ENCODE measurements at places on chromosomes 12 and 14.
A peak's percentile ranks its signal among the peaks of the same experiment; 100 is the strongest.

DNA sequence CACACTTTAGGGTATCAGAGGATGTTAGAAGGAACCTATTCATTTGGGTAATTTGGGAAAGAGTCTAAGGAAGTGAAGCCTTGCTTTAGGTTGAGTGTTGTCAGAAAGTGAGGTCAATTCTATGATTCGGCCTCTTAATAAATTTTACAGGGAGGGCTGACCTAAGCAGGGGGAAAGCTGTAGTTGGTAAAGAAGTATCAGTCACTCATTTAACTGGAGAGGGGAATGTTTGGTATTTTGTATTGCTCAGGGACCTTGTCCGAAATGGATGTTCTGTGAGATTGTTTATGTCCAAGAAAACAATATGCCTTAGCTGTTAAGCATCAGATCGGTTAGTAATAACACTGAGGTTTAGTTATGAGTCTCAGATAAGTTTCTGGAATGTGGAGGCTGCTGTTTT lies 7.3 kb downstream of the CAND1 start:
- DNase-seq, result no peak

DNA sequence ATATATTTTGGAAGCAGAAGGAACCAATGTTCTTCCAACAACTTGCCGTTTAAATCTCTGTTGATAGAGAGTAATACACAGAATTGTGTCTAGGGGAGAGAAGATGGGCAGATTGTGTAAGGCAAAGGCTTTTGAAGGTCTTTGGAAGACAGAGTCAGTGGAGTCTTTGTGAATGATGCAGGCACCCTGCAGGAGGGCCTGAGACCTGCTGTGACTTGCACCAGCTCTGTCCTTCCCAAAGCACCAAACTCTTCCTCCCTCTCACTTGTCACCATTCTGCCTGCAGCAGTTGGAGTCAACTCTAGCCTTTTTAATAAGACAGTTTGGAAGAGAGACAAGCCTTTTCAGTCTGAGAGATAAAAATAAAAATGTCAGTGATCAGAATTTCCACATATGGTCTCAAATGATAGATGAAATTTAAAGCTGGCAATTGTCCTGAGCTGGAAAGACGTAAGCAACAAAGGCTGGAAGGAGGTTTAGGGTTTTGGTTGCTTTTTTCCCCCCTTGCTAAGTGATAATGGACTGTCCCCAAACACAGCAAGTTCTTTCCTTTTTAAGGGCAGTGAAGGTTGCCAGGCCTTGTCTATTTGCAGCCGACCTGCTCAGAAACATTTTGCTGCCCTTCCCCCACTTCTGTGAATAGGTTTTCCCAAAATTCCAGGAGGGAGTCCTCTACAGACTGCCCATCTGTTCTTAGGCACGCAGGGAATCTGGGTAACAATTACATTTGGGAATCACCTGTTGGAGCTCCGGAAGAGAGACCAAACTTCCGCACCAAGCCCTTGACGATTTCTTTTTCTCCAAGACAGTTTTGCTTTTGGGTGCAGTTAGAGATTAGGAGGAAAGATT lies 103.0 kb upstream of the NTF3 start:
- DNase-seq, result peak; percentile 19

- no peak for DNase-seq
Observed at GRCh38 chr12:85394065-85394464, 114.0 kb downstream of the ALX1 start.

DNA sequence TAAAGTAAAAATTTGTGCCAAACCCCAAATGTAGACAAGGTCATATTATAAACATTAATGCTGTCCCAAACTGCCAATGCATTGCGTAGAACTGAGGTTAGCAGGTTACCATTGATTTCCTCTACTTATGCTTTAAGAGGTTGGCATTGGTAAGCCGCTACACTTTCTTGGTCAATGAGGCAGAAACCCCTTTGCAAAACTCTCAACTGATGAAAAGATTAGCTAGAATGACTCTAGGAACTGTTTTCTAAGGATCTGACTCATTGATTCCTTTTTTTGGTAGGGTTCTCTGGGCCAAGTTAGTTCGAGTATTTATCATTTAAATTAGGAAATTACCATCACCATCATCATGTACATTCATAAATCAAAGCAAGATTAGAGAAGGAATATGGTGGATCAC lies 44.6 kb downstream of the HMGA2 start:
- no peak for DNase-seq

- DNase-seq, result no peak
Observed at GRCh38 chr12:112936264-112936663, 2.0 kb upstream of the OAS3 start.

DNA sequence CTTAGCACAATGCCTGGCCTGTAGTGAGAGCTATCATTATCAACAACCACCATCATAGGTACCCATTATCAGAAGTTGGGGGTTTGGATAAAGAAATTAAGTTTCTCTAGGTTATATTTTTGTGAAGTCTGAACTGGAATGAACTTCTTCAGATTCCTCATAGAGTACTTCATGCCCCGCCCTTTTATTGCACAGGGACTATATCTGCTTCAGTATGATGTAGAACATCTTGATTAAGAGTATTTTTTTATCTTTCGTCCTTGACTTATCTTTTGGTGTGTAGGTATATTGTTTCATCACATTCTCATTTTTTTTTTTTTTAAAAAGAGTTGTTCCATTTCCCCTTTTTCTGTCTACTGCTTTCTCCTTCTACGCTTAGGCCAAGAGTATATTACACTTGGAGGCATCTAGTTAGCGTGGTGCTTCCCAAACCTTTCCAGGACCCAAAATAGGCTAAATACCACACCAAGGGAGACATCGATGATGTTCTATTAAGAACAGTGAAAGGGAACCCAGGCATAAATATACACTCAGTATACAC lies 467.5 kb downstream of the ZFP36L1 start:
- DNase-seq, result no peak

GRCh38 chr12:90122681-90123080 lies 414.0 kb upstream of the ATP2B1 start:
- DNase-seq, result no peak

- DNase-seq, result no peak
Observed at GRCh38 chr14:24694680-24695079, 60.7 kb upstream of the GZMB start.

- no peak for DNase-seq
Observed at GRCh38 chr12:76391461-76391860, 43.2 kb upstream of the BBS10 start.

GRCh38 chr14:39015360-39015961 lies 87.6 kb downstream of the SEC23A start:
- DNase-seq, result peak; percentile 57

DNA sequence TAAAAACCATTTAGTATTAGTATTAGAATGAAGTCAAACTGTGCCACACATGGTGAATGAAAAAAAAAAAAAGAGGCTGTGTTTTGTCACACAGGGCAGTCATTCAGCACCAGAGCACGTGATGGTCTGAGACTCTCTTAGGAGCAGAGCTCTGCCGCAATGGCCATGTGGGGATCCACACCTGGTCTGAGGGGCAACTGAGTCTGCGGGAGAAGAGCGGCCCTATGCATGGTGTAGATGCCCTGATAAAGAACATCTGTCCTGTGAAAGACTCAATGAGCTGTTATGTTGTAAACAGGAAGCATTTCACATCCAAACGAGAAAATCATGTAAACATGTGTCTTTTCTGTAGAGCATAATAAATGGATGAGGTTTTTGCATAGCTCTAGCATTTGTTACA lies 12.2 kb upstream of the BDKRB1 start:
- no peak for DNase-seq

DNA sequence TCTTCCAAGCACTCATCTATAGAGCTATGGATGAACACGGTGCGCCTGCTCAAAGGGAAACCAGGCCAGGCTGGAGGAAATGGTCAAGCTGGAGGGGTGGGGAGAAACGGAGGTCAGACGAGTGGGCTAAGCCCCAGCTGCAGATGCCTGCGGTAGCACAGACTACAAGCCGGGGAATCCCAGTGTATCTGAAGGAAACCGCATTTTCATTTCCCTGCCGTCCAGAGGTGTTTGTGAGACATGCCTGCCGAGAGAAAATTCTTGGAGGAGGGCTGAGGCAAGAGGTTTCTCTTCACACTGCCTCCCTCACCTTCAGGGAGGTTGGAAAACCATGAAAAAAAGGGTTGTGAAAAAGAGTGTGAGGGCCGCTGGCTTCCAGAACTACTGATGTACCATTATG lies 102.0 kb upstream of the FOXN3 start:
- DNase-seq, result no peak

- DNase-seq, result no peak
Observed at GRCh38 chr12:6068227-6068626, 56.2 kb downstream of the VWF start.

- no peak for DNase-seq
Observed at GRCh38 chr12:50190859-50191258, 23.7 kb upstream of the CERS5 start.

DNA sequence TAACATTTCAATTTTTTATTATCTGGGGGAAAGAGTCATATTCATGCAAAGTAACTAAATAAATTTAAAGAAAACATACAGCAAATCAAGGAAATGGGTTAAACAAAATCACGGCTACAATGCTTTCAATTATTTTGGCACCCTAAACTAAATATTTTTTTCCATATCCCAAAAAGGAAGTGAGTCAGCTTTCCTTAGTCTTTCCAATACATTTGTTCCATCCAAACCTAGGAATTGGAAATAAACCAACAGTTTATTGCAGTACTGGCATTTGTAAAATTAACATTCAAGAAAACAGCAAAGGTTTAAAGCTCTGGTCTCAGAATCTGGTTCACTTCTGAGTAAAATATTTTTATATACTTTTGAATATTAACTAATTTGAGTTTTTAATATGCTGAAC lies 89.2 kb downstream of the BCL2L14 start:
- DNase-seq, result peak; percentile 19

DNA sequence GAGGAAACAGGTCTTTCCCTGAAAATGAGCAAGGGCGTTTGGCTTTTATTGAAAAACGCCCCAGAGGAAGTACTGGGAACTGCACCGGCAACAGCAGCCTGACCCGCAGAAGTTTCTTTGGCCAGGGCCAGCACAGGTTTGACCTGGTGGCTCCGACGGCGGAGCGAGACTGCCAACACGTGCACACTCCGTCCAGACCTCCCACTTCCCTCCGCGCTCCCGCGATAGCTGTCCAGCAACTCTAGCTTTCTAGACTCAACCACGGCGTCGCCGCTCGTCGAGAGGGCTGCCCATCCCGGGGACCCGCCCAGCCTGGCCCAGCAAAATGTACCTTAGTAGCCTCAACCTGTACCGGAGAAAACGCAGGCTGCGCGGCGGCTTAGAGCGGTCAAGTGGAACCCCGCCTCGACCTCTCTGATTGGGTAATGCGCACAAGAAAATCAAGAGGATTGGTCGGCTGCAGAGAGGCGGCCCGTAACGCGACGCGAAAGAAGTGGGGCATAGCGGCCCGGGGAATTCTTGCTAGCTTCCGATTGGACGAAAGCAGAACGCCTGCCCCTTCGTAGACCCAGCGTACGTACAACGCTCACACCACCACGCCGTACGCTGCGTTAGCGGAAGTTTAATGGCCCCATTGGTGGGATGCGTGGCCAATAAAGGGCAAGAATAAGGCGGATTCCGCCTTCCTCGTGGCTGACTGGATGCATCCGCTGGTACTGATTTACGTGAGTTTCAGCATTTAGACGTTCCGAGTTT lies at the start of gene WDR89:
Gene WDR89 (minus strand): TSS at position 399 of the 756 bp plus-strand sequence. CDS start 41,929 bp downstream, outside the sequence.
- DNase-seq, result peak; percentile 100

GRCh38 chr14:62409169-62409568 lies 636.1 kb downstream of the KCNH5 start:
- DNase-seq, result no peak

GRCh38 chr14:87864356-87865270 lies 128.4 kb downstream of the GALC start:
- no peak for DNase-seq

DNA sequence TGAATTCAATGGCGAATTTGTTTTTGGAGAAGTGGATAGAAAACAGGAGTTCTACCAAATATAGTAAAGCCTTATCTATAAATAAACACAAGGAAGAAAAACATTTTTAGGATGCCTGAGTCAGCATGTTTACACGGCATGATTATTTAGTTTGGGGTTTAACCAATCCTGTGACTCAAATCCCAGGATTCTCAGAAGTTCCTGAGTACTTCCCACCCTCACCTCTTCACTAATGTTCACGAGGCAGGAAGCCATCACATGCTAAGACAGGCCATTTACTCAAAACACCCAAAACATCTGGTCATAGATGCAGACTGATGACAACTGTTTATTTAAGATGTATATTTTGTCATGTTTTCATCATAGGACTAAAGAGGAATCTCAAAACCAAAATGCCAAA lies 3.4 kb upstream of the GLRX5 start:
- DNase-seq, result no peak

GRCh38 chr14:36512585-36513003 lies 7.4 kb downstream of the NKX2-1 start:
- DNase-seq, result no peak

GRCh38 chr14:63650256-63650952 lies 8.7 kb upstream of the WDR89 start:
- DNase-seq, result peak; percentile 86

DNA sequence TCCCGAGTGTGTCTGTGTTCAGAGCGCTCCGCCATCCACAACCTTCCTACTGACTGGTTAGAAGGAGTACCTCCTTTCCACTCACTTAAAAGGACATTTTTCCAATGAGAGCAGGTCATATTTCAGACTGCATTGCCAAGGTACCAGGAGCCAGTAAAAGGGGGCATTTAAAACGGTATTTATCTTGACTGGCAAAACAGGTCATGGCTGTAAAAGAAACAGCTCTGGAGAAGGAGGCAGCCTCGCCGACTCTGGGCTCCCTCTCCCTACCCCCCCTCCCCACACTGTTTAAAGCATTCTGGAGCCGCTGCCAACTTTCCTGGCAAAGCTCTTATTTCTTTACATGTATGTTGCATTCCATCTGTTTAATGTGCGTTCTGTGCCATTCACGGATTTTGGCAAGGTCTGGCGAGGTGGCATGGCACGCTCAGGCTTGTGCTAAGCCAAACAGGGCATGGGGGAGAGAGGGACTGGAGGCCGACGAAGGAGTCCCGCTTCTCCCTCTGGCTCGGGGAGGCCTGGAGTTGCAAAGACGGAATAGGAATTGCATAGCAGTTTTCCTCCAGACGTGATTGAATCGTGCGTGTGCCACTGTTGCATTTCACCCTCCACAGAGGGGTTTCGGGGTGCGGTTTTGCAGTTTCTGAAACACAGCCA lies 41.2 kb upstream of the MED13L start:
- peak; percentile 62 for DNase-seq

DNA sequence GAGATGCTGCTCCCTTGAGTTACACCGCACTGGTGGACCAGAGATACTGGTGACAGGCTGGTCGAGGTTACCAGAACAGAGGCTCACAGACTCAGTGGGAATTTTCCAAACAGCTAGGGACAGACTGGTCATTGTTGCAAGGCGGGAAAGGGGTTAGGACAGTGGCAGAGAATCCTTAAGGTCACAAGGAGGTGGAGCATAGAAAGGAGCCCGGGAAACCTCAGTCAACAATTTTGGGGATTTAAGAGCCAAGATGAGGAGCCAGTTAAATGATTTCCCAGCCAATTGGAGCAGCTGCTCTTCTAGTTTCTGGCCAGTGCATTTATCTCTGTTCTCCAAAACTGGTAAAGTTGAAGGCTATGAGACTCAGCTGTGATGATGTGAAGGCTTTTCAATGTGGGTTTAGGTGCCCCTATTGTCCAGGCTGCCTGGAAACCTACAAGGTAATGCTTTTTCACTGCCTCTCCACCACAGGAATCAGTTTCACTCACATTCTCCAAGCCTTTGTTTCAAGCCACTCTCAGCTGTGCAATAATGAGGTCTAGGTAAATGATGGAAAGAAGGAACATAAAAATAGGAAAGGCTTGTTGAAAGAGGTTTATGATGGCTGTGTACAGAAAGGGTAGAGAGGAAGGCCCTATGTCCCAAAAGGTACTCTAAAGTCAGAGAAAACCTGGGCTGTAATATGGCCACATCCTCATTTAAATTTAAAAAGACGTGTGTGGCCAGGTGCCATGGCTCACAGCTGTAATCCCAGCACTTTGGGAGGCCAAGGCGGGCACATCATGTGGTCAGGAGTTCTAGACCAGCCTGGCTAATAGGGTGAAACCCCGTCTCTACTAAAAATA lies 7.0 kb upstream of the TNS2 start:
- no peak for DNase-seq
